ENCODE measurements at places on chromosomes 2 and 18. TPM values are rescaled to one million over a fixed set of nuclear protein-coding genes. Genes with fewer than 3 reads are reported as not detected.

Gene LIMS3
- 6.9 TPM for total RNA-seq

Gene SLC4A3
- total RNA-seq, result 17.0 TPM

Gene TMEM198
- total RNA-seq, result 5.3 TPM

Gene SERPINB3
- total RNA-seq, result not detected

Gene CDH7
- total RNA-seq, result 16.6 TPM

Gene ABHD1
- total RNA-seq, result 0.77 TPM

Gene LOXHD1
- 0.20 TPM for total RNA-seq

Gene POLE4
- total RNA-seq, result 61.1 TPM

Data from spinal cord (tissue), 10 donors.